Stimulated activated CD8-positive, alpha-beta memory T cell treated with anti-CD3 and anti-CD28 coated beads, Interleukin-7, amount 100 ng/mL, for 1 hour (primary cell): ENCODE measurements at places on chromosomes 11 and 22.

DNA sequence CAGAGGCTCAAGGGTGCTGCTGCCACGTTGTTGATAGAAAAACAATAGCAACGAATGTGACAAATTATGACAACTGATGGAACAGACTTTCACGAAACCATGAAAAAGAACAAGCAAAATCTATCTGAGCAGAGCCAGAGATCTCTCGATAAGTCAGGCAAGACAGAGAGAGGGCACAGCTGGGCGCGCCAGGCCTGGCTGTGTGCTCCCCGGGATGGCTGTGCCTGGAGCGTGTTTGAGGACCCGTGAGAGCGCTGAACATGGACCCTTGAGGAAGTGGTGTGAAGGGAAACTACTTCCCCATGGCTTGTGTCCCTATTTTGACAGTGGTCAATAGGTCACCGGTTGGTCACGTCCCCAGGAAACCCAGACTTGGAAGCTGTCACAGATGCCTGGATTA, 83.1 kb upstream of the FGF3 start:
- no peak for DNase-seq

DNA sequence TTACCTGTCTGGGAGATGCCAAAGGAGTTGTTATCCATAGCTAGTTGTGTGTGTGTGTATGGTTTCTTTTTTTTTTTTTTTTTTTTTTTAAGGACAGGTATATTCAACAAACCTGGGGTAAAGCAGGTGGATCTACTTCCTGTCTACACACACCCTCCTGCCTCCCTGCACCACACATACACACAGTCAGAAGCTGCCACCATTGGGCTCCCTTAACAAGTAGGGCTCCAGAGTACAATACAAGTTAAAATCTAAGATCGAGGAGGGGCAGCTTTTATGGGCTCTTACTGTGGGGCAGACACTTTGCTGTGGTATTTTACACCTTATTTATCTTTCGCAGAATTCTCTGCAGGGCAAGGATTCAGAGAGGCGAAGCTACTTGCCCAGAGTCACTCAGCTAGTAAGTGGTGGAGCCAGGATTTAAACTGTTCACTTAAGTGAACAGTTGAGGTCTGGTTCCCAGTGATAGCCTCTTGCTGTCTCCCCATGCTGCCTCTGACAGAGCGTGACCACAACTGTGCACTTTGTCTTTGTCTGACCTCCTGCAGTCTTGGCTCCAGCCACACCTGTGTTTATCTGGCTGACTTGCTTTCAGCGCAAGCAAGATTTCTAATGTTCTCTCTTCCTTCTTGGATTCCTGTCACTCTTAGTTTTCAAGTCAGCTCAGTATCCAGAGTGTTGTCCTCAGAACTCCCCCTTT, 135.0 kb downstream of the CSNK2A3 start:
- DNase-seq = no peak

GRCh38 chr11:68956142-68956541, 24.6 kb downstream of the MRGPRD start:
- DNase-seq = no peak

GRCh38 chr11:8403310-8403709, 139.6 kb upstream of the LMO1 start:
- no peak for DNase-seq

DNA sequence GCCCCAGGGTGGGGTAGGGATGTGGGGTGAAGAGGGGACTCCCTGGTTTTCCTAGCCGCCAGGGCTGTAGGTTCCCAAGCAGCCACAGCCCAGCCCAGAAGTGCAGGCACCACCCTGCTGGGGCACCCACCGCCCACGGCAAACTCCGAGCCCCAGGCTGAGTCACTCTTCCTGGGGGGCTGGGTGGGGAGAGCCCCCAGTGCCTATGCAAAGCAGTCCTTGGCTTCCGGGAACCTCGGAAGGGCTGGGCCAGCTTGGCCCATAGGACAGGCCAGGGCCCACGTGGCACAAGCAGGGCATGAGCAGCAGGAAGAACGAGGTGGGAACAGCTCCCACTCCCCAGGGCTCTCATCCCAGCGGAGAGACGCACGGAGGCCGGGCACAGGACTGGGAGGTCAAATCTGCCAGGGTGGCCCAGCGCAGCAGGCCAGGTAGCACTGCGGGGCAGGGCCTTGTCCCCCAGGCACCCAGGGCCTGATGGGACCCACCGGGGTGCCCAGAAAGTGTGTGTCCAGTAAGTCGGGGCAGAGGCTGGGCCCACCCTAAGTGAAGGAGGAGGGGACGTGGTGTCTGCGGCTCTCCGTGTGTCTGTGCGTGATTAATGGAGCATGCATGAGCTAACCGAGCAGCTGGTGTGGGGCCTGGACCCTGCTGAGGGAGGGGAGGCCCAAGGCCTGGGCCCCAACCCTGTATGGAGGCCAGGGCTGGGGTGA, 4.6 kb upstream of the IL17REL start:
- no peak for DNase-seq

DNA sequence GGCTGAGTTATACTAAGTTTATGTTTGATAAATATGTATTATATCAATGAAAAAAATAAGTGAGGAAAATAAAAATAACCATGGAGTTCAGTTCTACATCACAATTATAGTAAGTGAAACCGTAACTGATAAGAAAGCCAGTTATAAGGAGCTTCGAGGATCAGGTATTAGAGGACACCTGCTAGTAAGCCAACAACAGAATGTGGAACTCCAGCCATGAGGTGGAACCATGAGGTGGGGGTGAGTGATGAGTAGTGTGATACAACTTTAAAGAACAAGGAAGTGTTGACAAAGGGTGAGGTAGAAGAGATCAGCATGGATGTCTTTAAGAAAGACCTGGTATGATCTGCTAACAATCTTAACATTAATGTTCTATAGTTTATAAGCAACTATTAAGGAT, 452.9 kb downstream of the GUCY1A2 start:
- no peak for DNase-seq

GRCh38 chr11:19547044-19547443, 165.6 kb upstream of the NAV2 start:
- DNase-seq = no peak

- DNase-seq = no peak
Measured at GRCh38 chr11:30452114-30452513, 129.2 kb downstream of the ARL14EP start.

DNA sequence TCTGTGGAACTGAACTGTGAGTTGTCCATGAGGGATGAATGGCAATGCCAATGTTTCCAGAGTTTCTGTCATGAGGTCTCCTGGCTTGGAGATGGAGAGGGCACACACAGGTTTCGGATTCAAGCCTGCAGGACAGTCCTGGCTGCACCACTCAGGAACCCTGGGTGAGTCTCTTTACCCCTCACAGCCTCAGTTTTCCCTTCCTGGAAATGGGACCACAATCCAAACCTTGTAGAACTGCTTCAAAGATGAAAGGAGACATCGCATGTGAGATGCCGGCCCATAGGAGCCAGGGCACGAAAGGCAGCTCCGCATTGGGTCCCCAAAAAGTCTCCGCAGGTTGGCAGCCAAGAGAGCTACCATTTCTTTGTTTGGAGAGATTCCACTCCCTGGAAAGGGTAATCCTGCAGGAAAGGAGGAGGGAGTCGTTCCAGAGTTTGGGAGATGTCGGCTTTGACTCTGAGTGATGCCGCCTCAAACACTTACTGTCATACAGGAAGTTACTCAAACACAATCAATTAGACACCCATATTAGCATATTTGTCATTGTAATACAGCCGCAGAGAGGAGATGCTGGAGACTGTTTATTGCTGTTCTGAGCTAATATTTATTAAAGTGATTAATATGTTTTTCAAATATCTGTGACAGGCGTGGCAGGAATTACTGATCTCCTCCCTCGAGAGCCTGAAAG, 318.3 kb downstream of the MN1 start:
- no peak for DNase-seq

GRCh38 chr11:2442589-2442988, 1.7 kb downstream of the TRPM5 start:
- no peak for DNase-seq

- no peak for DNase-seq
Measured at GRCh38 chr11:109106151-109106906, 315.7 kb upstream of the C11orf87 start.

- DNase-seq = no peak
Measured at GRCh38 chr11:125072218-125072960, 9.3 kb downstream of the SLC37A2 start.

GRCh38 chr11:3220521-3221407, 2.2 kb upstream of the MRGPRG start:
- no peak for DNase-seq

GRCh38 chr11:110303414-110303826, 7.0 kb upstream of the RDX start:
- DNase-seq = no peak

DNA sequence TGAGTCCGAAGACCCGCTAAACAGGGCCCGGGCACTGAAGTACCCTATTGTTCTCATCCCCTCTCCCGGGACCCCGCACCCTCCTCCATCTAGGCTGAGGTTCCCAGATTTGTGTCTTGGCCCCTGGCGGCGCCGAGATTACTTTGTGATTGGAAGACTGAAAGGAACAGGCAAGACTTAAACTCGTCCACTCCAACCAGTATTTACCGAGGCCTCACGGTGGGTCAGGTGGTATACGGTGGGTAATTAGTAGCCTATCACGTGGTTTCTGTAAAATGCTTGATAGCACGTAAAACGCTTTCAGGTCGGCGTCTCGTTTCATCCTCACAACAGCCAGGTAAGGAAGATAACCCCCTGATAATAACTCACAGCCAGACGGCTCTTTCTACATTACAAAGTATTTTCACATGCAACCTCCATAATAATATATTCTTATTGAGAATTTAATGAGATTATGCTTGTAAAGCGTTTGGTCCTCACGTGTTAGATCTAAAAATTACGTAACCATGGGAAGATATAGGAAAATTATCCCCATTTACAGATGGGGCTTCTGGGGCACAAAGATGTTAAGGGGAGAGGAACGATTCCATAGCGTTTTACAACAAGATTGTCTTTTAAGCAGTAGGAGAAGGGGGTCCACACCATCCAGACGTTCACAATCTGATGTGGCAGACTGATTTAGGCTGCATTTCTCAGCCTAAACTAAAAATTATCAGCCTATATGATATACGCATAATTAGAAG, 642 bp upstream of the PIK3C2A start:
- DNase-seq = peak; percentile 5

- DNase-seq = no peak
Measured at GRCh38 chr22:46520880-46521279, 16.5 kb downstream of the CELSR1 start.

- DNase-seq = no peak
Measured at GRCh38 chr11:67648140-67648795, 2.3 kb downstream of the ACY3 start.

DNA sequence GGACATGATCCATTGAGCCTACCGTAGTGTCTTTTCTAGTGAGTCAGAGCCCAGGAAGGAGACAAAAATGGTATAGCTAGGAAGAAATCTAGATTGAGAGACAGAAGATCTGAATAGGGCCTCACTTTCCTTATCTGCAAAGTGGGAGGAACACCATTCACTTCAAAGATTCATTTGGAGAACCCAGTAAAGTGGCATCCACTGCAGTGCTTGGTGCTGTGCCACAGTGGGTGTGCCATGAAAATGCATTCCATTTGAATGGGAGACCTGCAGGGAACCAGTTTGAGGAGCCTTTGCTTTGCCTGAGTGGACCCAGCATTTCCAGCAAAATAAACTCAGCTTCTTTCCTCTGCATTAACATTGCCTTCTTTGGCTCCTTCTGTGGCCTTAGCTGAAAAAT, 470.5 kb upstream of the CADM1 start:
- DNase-seq = no peak

DNA sequence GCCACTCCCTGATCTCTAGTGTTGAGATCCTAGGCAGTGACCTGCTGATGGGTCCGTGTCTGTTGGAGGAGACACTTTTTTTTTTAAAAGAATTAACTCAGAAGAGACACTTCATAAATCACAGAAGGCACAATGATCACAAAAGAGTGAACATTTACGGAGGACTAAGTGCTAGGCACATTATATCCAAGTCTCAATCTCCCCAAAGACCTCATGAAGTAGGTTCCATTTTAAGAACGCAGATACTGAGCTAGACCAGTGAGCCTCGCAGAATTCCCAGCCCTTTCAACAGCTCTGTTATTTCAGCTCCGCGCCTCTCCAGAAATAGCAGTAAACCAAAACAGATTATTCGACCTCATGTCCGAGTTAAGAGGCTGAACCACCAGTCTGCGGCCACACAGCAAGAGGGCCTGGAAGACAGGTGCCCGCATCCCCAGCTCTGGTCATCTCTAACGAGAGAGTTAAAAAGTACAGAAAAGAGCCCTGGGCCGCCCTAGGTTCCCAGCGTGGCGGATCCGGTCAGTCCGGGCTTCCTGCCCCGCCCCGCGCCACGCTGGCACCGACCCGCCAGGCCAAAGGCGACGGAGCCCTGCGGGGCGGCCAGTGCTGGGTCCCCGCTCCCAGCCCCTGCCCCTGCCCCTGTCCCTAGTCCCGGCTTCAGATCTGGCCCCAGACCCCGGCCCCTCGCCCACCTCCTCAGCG, 612 bp downstream of the XBP1 start:
- no peak for DNase-seq

DNA sequence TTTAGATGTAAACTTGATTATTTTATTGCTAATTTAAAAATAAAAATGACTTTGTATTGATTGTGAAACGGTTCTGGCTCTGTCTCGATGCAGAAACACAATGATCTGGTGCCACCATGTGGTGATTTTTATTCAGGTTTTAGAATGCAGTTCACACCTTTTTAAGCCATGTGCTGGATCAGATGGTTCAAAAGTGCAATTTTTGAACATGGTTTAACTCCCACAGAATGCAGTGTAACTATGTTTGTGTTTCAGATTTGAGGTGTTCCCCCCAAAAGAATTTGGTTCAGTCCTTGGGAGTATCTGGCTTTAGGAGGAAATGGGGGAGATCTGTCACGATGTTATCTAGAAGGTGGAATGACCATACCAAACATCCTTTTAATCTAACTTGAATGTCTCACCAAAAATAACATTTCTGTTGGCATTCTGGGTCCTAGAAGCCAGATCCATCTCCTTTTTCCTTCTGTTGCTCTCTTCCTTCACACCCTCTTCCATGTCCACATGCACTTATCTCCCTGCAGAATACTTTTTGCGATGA, 7.9 kb downstream of the MRPL16 start:
- DNase-seq = no peak

DNA sequence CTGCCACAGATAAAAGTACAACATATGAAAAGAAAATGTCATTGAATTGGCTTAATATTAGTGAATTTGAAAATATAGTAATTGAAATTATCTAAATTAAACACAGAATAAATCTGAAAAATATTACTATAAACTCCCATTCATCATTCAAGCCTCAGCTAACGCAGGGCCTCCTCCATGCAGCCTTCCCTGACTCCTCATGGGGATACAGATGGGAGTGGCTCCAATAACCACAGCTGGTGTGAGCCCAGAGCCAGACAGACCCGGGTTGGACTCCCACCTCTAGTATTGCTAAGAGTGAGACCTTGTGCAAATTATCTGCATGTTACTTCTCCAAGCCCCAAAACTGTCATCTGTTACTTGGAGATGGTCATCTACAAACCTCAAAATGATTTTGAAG, 44.9 kb downstream of the CSF2RB start:
- DNase-seq = no peak

GRCh38 chr22:26797910-26798309, 140.5 kb downstream of the MIAT start:
- no peak for DNase-seq

GRCh38 chr11:67040147-67040546, 16.5 kb upstream of the RHOD start:
- DNase-seq = no peak

GRCh38 chr22:48719978-48720661, 1107.6 kb downstream of the BRD1 start:
- no peak for DNase-seq
